ENCODE measurements at places on chromosomes 2 and 18.

DNA sequence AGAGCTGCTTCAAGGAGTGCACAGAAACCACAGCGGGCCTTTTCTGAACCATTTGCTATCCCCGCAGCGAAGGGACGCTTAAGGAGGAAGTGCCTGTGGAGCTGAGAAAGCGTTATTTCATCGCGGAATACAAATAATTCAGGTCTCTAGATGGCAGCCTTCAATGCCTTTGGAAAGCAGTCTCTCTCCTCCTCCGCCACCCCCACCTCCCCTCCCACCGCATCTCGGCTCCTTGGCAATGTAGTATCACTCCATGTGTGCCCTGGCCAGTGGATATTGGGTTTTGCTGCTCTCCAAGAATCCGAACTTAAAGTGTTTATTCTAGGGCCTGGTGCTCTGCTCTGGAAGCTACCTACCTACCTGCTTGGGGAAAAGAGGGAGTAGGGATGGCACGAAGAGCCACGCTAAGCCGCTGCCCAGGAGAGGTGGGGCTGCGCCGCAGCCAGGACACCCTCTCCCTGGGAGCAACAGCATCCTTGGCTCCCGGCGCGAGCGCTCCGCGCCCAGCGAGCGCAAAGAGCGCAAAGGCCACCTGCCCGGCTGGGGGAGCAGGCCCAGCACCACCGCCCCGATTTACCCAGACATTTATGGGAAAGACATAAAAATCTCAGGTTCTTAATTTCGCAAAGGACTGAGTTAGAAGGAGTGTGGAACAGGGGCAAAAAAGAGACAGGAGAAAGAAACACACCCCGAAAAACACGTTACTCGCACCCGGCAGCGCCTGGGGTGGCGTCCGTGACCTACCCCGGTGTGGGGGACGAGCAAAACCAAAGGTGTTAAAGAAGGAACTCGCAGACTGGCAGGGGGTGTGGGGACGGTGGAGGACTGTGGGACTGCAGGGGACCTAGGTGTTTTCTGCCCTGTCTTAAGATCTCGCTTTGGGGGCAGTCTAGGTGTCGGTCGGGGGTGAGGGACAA, 1.0 kb downstream of the SPHKAP start:
- DNase-seq, result no peak

- DNase-seq, result no peak
These were observed 37.4 kb upstream of the RAPGEF4 start for GRCh38 chr2:172698041-172698863.

- peak; percentile 38 for DNase-seq
These were observed 58.3 kb downstream of the CIB4 start for GRCh38 chr2:26582890-26583289.

GRCh38 chr18:75210274-75211001, at the start of gene TSHZ1:
TSHZ1 (plus strand) TSS chr18:75210797; CDS start chr18:75211877, 1,080 bp downstream.
- DNase-seq, result no peak

DNA sequence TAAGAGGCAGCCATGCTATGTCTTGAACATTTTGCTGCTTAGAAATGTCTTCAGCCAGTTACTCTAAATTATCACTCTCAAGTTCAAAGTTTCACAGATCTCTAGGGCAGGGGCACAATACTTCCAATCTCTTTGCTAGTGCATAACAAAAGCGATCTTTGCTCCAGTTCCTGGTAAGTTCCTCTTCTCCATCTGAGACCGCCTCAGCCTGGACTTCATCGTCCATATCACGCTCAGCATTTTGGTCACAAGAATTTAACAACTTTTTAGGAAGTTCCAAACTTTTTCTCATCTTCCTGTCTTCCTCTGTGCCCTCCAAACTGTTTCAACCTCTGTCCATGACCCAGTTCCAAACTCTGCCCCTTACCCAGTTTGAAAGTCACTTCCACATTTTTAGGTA, 8.8 kb upstream of the SLC35F5 start:
- DNase-seq, result no peak

GRCh38 chr2:233840520-233840919, 13.8 kb downstream of the HJURP start:
- no peak for DNase-seq

- no peak for DNase-seq
These were observed 728.8 kb upstream of the PIK3C3 start for GRCh38 chr18:41226186-41226585.

- DNase-seq, result no peak
These were observed 53.3 kb downstream of the GULP1 start for GRCh38 chr2:188345020-188345419.

GRCh38 chr2:20107776-20108175, 56.3 kb upstream of the LAPTM4A start:
- no peak for DNase-seq

GRCh38 chr2:220275454-220275853, 648.0 kb downstream of the SLC4A3 start:
- DNase-seq, result no peak

GRCh38 chr2:98909317-98910211, 26.5 kb downstream of the CRACDL start:
- DNase-seq, result no peak

- no peak for DNase-seq
These were observed 251.8 kb downstream of the AGAP1 start for GRCh38 chr2:235745597-235745996.

- DNase-seq, result no peak
These were observed 36.5 kb upstream of the ZFP36L2 start for GRCh38 chr2:43262951-43263350.

Measured in RWPE2 (cell line).